Spinal cord (tissue), 10 donors: ENCODE measurements at places on chromosomes 1 and 21. TPM values are rescaled to one million over a fixed set of nuclear protein-coding genes. Genes with fewer than 3 reads are reported as not detected.
A peak's percentile ranks its signal among the peaks of the same experiment; 100 is the strongest.

Gene IL12RB2
- total RNA-seq = 0.66 TPM

Gene HECTD3
- total RNA-seq = 12.8 TPM

DNA sequence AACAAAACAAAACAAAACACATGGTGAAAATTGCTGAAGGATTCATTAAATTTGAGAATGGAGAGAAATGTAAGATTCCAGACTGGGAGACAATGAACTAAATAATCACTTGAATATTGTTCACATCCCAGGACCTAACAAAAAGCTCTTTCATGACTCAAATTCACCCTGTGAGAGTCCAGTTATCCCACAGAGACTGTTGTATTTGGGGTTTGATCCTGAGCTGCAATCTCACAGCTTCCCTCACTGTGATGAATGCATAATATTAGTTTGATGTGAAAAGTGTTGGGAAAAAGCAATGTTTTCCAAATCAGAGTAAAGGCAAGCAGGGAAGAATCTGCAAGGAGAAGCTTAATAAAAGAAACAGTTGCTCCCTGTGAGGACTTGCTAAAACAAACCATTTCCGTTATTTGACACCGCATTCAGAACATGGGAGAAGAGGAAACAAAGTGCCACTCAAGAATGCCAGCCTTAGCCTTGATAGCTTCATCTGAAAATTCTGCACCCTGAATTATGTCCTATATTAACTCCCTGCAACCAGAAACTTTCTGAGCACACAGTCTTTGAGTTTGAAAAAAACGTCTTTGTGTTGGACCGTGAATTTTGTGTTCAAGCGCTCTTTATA, 208.8 kb downstream of the DAB1 start:
- H3K27ac ChIP-seq = peak overlapping the region; percentile 50
- no peaks in the 10 kb centered on the region for H3K27me3 ChIP-seq
- no peaks in the 10 kb centered on the region for H3K4me1 ChIP-seq
- no peak for DNase-seq

GRCh38 chr21:42575111-42575510, 61.5 kb downstream of the SLC37A1 start:
- no peak overlapping the region for H3K4me3 ChIP-seq
- DNase-seq = no peak
- H3K36me3 ChIP-seq = peaks cover 48% of the 10 kb centered on the region
- H3K27ac ChIP-seq = no peak overlapping the region
- H3K4me1 ChIP-seq = peaks cover 25% of the 10 kb centered on the region

GRCh38 chr1:170927955-170928840, 7.1 kb upstream of the MROH9 start:
- H3K27me3 ChIP-seq = no peaks in the 10 kb centered on the region
- no peak overlapping the region for H3K4me3 ChIP-seq
- H3K27ac ChIP-seq = no peak overlapping the region
- no peak for DNase-seq
- H3K36me3 ChIP-seq = no peaks in the 10 kb centered on the region

Gene SLC45A1
- 3.3 TPM for total RNA-seq

DNA sequence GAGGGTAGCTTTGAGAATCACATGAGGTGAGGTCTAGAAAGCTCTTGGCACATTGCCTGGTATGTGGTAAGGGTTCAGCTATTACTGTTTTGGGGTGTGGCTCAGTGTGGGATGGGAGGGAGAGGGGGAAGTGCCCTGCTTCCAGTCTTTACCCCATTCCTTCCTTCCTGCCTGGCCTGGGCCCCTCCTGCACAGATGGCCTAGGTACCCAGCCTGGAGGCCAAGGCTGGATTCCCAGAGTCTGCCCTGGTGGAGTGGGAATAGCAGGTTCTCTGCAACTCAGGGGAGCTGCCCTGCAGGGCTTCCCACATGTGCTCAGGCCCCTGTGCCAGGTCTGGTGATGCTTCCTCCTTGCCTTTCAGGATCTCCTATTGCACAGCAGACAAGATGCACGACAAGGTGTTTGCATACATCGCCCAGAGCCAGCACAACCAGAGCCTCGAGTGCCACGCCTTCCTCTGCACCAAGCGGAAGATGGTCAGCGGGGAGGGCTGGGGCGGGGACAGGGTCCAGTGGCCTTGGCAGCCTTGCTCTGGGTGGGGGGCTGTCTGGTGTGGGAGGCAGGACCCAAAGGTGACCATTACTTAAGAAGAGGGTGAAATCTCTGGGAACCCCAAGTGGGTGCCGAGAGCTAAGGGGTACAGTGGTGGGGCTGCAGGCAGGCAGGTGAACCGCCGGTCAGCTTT, 13.5 kb downstream of the LDLRAP1 start:
- H3K27me3 ChIP-seq = no peaks in the 10 kb centered on the region
- H3K4me1 ChIP-seq = peaks cover 27% of the 10 kb centered on the region
- peaks cover 8% of the 10 kb centered on the region for H3K36me3 ChIP-seq
- H3K27ac ChIP-seq = no peak overlapping the region

DNA sequence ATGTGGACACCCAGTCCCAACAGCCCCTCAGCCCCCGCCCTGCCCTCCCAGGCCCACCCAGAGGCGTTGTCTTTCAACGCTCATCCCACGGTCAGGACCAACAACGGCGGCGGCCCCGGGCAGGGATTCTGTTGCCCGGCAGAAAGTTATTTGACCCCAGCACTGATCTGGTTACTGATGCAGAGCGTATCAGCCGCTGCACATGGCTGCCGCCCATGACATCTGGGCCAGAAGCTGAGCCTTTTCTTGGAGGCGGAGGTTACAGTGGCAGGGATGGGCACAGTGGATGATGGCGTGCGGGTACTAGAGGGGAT, 127.1 kb upstream of the ARHGEF16 start:
- no peak overlapping the region for H3K4me3 ChIP-seq
- H3K27ac ChIP-seq = peak overlapping the region; percentile 10
- peaks cover 18% of the 10 kb centered on the region for H3K36me3 ChIP-seq
- H3K4me1 ChIP-seq = peaks cover 97% of the 10 kb centered on the region
- peaks cover 3% of the 10 kb centered on the region for H3K27me3 ChIP-seq

DNA sequence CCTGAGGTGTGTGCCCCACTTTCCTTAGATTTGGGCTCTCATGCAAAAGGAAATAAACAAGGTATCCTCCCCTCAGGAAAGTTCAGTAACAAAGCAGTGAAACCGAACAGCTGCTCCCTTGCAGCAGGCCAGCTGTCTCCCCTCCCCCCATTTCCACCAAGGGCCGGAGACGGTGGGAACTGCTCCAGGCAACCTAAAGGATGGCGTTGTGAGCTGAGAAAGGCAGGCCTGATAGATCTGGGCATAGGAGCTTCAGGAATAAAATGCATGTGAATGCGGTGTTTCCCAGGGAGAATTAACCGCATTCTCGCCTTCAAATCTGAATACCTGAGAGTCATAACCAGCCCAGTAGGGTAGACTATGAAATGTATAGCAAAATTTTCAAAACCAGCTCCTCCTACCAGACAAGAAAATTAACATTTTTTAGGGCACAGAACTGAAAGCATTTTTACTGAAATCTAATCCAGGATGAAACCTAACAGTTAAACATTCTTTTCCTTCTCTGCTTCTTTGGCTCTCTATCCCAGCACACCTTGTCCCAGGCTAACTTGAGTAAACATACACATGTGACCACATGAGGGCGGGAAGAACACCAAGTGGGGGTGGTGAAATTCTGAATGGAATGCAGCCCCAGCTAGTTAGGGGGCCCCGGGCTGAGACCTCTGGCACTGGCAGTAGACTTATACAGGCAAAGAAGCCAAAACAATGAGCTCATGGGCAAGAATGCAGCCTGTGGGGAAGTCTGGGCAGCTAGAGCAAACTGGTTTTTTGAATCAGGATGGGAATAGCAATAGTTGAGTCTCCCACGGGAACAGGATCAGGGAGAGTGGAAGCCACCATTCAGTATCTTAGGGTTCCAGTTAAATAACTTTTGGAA, 11.5 kb downstream of the MCL1 start:
- peak overlapping the region; percentile 91 for H3K27ac ChIP-seq
- H3K4me3 ChIP-seq = peak overlapping the region; percentile 4
- no peak for DNase-seq
- H3K27me3 ChIP-seq = no peaks in the 10 kb centered on the region

Gene TMCO2
- total RNA-seq = not detected

GRCh38 chr1:164644774-164645644, 86.0 kb downstream of the PBX1 start:
- no peak overlapping the region for H3K4me3 ChIP-seq
- H3K4me1 ChIP-seq = peaks cover 11% of the 10 kb centered on the region
- peaks cover 3% of the 10 kb centered on the region for H3K36me3 ChIP-seq
- DNase-seq = no peak

- no peaks in the 10 kb centered on the region for H3K27me3 ChIP-seq
- H3K36me3 ChIP-seq = no peaks in the 10 kb centered on the region
- DNase-seq = no peak
- no peak overlapping the region for H3K4me3 ChIP-seq
- no peak overlapping the region for H3K27ac ChIP-seq
Measured at GRCh38 chr1:200124309-200124708, 96.8 kb downstream of the NR5A2 start.

DNA sequence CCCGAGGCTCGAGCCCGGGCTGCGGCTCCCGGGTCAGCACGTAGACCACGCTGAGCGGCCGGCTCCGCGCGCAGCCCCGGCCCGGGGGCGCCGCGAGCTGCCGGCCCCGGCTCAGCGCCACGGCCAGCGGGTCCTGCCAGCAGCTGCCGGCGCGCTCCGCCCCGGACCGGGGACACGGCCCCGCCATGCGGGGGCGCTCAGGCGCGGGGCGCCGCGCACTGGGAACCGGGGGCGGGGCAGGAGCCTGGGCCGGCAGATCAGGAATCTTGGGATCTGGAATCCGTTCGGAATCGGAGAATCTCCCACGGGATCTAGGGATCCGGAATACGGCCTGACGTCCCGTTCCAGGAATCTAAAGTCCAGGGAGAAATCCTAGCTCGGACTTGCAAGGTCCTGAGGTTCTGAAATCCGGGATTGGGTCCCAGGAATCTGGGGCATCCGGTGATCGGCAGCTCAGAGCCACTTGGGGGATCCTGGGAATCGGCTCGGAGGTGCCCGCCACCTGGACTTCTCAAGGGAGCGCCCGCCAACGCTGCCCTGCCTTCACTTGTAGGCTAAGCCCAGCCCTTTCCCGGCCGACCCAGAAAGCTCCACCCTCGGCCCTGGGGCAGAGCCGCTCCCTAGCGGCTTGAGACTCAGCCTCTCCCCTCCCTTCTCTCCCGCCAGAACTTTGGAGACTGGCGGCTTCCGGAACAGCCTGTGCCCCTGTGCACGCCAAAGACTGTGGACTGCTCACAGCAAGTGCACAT, at the start of gene MAP3K6:
MAP3K6 (minus strand) TSS at position 551 of the 749 bp plus-strand sequence; CDS start at position 187, 364 bp downstream.
- H3K36me3 ChIP-seq = peaks cover 5% of the 10 kb centered on the region
- peak; percentile 19 for DNase-seq
- peaks cover 25% of the 10 kb centered on the region for H3K4me1 ChIP-seq
- H3K4me3 ChIP-seq = peak within 1 kb of the TSS; percentile 72
- H3K27me3 ChIP-seq = peaks cover 13% of the 10 kb centered on the region
- peak within 1 kb of the TSS; percentile 96 for H3K27ac ChIP-seq

- peaks cover 18% of the 10 kb centered on the region for H3K4me1 ChIP-seq
- H3K27me3 ChIP-seq = no peaks in the 10 kb centered on the region
- peak; percentile 55 for DNase-seq
- no peak overlapping the region for H3K27ac ChIP-seq
- no peaks in the 10 kb centered on the region for H3K36me3 ChIP-seq
Measured at GRCh38 chr1:41315146-41315822, 46.0 kb upstream of the FOXO6 start.
